ENCODE measurements at places on chromosomes 4 and X.
A peak's percentile ranks its signal among the peaks of the same experiment; 100 is the strongest.

GRCh38 chr4:69888336-69888735 lies 28.4 kb upstream of the SULT1E1 start:
- no peak for DNase-seq

DNA sequence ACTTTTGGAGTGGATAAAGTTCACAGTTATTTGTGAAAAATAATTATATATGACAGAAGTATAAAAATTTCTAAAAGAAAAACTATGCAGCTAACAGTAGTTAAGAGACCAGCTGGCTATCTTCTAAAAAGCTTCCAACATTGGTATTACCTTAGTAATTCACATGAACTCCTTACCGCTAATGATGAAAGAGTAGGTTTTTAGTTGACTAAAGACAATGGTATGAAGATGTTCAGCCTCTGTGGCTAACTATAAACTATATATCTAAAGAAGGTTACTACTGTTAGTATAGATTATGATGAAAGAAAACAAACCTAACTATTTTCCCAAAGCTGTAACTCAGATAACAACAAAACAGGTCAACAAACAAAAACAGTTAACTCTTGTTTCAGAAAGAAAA lies 10.4 kb downstream of the CCNI start:
- DNase-seq, result no peak

DNA sequence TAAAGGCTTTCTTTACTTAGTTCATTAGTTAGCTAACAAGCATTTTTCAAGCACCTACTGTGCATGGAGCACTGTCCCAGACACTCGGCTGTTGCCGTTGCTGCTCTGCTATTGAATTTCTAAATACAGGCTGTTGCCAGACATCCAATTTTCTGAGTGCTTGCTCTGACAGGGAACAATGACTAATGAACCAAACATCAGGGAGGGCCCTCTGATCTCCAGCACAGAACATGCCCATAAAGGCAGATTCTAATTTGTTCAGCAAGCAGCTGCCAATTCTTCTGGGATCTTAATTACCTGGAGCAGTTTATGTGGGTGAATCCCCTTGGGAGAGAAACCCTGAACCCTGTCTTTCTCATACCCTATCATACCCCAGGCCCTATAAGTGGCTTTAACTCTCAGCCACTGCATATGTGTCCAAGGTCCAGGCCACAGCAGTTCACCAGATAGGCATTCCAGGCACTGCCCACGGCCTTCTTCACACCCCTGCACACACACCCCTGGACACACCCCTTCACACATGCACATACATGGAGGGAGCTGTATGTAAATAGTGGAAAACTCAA lies 27.9 kb downstream of the TSC22D3 start:
- peak; percentile 34 for DNase-seq

- no peak for DNase-seq
Measured at GRCh38 chrX:37800717-37801116, 20.9 kb downstream of the CYBB start.

DNA sequence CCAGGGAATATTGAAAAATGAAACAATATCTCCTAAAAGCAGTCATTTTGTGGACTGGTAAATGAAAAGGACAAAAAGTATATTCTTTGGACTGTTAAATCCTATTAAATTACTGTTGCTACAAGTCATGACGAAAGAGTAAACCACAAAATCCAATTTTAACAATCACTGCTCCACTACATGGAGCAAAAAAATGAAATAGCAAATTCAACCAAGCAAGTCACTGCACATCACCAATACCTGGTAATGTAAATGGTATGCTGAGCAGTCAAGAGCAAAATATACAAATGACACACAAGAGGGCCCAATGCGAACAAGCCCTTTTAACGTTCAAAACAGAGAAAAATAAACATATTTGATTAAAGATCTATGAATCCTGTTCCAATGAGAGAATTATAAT lies 126.2 kb downstream of the KLHL13 start:
- DNase-seq, result no peak

- no peak for DNase-seq
Measured at GRCh38 chr4:138756519-138756918, 259.1 kb upstream of the NOCT start.

- DNase-seq, result no peak
Measured at GRCh38 chrX:143306991-143307937, 210.0 kb downstream of the SPANXN3 start.

- no peak for DNase-seq
Measured at GRCh38 chr4:128861856-128862518, 52.5 kb downstream of the JADE1 start.

- DNase-seq, result no peak
Measured at GRCh38 chr4:163085085-163085484, 81.6 kb downstream of the NAF1 start.

GRCh38 chr4:677431-678293 lies 3.3 kb downstream of the MYL5 start:
- DNase-seq, result no peak

DNA sequence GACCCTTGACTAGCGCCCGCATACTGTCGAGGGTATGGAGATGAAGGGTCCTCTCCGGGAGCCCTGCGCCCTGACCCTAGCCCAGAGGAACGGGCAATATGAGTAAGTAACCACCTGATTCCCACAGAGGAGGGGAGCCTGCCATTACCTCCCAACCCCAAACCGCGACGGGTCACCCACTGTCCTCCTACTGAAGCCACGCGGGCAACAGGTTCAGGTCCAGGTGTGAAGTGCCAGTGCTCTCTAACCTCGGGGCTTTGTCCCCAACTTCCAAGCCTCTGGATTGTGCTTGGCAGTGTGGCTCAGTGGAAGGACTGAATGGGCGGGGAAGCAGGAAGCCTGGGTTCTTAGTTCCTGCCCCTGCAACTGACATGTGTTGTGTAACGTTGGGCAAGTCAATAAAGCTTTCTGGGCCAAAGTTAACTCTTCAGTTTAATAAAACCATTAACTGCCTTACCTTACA lies 694 bp downstream of the OCRL start:
- no peak for DNase-seq

DNA sequence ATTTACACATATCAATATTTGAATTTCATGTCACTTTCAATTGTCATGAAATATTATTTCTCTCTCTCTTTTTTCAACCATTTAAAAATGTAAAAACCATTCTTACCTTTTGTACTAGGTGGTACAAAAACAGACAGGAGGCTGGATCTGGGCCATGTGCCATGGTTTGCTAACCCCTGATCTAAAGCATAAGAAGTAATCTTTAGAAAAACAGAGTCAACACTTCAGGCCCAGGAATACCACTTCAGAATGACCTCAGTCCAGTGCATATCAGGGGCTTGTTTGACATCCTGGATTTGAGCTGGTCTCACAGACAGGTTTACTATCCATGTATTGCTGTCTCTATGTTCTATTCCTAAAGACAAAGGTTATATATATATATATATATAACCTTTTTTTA lies 102.5 kb downstream of the DCHS2 start:
- no peak for DNase-seq

DNA sequence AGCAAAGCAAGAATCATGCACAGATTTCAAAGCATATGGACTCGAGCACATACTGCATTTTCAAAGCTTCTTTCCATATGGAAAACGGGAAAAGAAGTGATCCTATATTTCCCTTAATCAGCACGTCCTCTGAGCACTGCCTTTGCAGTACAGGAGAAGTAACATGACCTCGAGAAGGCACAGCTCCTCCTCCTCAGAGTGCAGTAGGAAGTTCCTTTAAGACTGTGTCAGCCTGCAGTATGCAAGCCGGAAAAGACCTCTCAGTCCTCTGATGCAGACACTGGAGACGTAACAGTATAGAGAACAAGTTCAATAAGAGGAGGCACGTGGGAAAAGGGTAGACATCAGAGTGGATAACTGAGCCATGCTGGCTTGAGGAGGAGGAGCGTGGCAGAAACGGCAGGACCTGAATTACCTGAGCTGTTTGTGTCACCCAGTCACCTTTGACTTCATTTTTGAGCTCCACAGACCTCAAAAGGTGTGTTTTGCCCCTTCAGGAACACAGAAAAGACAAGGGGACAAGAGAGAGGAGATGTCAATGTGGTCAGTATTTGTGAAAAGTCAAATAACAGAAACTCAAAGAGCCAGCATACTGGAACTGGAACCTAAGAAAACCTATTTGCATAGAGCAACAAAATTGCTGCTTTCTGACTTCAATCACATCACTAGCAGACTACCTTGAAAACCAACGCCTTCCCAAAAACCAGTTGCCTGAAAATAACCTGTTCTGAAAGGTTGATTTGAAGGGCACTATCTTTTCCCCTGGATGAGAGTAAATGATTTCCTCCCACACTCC lies 20.8 kb downstream of the IRF2 start:
- DNase-seq, result no peak

GRCh38 chr4:155889031-155889793 lies 14.3 kb upstream of the TDO2 start:
- DNase-seq, result no peak

DNA sequence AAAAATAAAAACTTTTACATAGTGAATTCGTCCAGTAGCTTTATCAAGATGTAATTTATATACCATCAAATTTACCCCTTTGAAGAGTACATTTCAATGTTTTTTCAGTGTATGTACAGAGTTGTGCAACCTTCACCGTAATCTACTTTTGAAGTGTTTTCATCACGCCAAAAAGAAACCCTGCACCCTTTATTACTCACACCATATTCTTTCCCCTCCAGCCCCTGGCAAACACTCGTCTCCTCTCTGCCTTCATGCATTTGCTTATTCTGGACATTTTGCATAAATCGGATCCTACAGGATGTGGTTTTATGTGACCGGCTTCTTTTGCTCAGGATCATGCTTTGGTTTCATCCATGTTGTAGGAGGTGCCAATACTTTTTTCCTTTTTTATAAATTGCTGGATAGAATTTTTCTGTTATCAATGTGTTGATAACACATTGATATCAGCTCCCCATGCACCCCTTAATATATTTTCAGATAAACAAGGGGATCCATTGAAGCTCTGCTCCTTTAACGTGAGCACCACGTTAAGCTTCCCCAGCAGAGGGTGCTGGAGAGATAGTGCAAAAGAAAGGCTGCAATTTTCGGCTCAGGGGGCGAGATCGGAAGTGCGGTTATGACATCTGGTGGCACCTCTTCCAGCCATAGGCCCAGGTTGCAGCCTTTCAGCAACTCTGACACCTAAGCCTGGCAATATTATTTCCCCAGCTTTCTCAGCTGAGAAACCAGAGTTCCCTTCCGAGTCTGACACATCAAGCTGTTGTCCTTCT lies 100.1 kb upstream of the VCX3B start:
- DNase-seq, result no peak

GRCh38 chr4:155789391-155789790 lies 30.6 kb downstream of the GUCY1B1 start:
- no peak for DNase-seq

DNA sequence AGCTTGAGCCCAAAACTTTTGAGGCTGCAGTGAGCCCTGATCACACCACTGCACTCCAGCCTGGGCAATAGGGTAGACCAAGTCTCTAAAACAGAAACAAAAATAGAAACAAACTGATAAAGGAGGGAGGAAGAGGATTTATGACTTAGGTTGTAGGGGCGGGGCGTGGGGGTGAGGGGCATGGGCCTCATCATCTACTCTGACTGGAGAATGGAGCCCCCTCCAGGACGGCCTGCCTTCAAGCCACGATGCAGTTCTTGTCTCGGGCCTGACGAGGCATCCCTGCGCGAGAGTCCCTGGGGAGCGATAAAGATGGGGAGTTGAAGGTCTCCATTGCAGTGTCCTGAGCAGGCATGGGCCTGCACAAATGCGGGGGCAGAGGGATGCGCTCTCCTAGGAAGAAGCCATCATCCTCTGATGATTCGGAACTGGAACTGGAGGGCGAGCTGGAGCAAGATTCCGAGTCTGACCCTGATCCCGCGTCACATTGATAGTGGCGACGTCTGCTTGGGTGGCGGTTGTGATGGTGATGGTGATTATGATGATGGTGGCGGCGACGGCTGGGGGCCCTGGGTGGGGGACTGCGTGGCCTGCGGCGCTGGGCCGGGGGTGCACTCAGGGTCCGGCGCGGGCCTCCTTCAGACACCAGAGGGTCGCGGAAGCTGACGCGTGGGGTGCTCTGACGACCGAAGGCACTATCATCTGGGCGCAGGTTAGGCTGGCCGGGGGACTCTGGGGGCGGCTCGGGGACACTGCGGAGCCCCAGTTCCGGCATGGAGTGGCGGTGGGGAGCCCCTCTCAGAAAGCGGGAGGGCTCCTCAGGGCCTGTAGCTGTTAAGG lies 4.0 kb downstream of the PLP2 start:
- no peak for DNase-seq

DNA sequence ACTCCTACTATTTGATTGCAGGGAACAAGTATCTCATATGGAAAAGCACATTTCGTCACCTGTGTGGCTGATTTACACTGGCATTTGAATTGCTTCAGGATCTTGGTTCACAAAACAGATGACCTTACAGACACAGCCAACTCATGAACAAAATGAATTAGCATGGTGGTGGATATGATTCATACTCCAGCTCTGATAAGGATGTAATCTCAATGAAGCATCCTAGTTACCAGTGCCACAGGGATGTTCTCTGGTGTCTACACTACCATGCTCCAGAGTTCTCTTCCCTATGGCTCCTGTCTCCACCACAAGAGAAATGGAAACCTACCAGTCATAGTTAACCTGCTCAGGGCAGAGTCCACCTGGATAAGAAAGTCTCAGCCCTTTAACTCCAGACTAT lies 40.7 kb downstream of the TEC start:
- no peak for DNase-seq

- no peak for DNase-seq
Measured at GRCh38 chr4:149676076-149676475, 139.6 kb downstream of the IQCM start.

DNA sequence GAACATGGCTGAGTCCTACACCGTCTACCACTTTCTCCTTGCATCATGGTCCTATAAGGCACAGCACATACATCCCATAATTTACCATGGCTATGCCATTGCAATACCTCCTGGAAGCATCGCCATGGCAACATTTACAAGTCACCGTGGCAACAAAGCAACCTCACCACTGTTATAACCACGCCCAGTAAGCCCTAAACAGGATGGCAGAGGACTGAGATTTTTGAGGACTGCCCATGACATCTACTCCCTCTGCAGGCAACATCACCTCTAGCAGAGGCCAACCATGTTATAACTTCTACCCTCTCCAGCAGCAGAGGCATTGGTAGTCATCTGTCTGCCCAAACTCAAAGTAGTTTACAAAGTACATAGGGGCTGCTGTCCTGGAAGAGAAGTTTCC lies 29.7 kb downstream of the BCOR start:
- no peak for DNase-seq

DNA sequence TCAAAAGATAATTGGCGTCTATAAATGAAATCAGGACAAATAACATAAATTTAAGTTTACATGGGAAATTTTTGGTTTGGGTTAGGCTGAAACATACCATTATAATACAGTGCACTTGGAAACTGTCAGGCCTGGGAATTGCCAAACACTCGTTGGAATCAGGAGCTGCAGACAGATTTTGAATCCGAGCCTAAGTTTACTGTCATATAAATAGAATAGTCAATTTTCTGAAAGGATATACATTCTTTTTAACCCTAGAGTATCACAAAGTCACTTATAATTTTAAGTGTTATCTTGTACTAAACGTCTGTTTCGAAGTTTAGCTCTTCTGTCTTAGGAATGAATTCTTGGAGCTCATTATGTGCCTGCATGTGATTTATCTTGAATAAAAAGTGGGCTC lies 234.1 kb downstream of the VEGFC start:
- DNase-seq, result no peak
